ENCODE measurements at places on chromosomes 4 and X.

DNA sequence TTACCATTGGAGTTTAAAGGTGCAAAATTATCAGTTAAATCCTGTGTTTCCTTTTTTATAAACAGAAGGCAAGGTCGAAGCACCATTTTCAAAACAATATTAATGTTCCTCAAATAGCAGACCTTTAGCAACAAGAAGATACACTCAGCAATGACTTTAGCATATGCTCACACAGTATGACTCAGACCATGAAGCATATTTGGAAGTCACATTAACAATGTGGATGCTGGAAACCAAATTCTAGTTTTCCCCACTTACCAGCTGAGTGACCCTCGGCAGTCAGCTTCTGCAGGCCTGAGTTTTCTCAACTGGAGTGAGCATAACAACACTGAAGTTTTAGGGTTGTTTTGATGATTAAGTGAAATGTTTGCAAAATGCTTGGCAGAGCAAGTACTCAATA lies 130.5 kb downstream of the ANK2 start:
- DNase-seq: no peak

DNA sequence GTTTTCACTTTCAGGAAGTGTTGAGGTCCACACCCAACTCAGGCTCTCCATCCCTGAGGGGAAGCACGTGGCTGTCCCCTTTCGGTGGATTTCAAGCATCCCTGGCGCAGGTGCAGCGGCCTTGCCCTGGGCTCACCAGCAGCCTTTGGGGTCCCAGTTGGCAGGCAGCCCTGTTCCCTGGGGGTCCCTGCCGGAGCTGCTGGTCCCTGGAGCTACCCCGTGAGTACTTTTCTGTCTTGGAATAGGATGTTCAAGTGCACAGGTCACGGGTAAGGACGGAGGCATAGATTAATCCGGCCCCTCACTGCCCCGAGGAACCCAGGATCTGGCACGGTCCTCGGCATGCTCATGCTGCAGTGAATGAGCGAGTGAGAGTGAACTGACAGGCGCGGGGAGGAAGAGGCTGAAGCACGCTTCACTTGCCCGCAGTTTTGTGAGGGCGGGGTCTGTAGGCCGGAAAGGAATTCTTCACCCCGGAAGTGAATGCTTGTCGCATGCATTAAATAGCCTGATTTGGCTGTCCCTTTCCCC lies 117.2 kb upstream of the FAT1 start:
- DNase-seq: no peak

- no peak for DNase-seq
Observed at GRCh38 chr4:2354118-2354517, 64.3 kb downstream of the ZFYVE28 start.

DNA sequence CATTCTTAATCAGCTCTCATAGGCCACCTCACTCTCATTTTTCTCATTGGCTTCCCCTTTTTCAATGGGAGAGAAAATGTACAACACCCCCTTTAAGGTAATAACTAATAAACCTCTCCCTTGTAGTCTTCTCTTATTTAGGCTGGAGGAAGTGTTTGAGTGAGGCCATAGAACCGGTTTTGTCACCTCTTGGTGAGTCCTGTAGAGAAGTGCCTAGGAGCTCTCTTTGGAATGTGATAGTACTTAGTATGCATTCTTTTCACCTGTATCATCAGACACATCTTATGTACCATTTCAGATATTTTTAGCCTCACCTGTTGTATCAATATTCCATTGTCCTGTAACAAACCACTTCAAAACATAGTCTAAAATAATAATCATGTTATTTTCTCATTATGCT lies 3.5 kb upstream of the TAB3 start:
- DNase-seq: no peak

- no peak for DNase-seq
Observed at GRCh38 chr4:88341227-88342192, 37.1 kb upstream of the HERC6 start.

- no peak for DNase-seq
Observed at GRCh38 chrX:143472347-143472938, 44.8 kb downstream of the SPANXN3 start.

Data from stimulated activated CD4-positive, alpha-beta T cell treated with anti-CD3 and anti-CD28 coated beads, Interleukin-12 subunit alpha, Interleukin-12 subunit beta, amount 100 ng/mL, for 4 hours (primary cell).